RWPE2 (cell line): ENCODE measurements at places on chromosomes 4 and X.

DNA sequence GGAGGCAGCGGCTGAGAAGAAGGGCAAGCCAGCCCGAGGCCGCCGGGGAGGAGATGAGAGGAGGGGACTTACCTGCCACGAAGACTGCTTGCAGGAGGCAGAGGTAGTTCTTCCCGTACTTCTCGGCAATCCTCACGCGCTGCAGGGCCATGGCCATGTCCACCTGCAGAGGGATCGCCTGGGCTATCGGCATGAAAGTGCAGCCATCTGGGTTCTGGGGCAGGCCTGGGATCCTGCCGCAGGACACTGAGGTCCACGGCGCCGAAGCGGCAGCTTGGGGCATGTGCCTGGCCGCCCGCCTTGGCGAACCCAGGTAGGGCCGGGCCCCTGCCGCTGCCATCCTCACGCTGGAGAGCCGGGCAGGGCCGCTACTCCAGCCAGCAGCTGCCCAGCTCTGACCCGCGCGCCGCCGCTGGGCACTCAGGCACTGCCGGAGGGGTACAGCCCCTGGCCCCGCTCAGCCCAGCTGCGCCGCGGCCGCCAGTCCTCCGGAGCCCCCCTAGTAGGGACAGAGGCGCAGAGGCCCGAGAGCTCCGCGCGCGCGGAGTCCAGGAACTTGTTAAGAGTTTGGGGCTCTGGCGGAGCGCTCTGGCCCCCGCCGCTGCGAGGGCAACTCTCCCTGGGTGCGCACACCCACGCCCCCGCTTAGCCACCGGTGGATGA lies 16.0 kb downstream of the MCF2 start:
- DNase-seq = no peak

- DNase-seq = no peak
These were observed 70.3 kb upstream of the NDP start for GRCh38 chrX:44043496-44043895.

DNA sequence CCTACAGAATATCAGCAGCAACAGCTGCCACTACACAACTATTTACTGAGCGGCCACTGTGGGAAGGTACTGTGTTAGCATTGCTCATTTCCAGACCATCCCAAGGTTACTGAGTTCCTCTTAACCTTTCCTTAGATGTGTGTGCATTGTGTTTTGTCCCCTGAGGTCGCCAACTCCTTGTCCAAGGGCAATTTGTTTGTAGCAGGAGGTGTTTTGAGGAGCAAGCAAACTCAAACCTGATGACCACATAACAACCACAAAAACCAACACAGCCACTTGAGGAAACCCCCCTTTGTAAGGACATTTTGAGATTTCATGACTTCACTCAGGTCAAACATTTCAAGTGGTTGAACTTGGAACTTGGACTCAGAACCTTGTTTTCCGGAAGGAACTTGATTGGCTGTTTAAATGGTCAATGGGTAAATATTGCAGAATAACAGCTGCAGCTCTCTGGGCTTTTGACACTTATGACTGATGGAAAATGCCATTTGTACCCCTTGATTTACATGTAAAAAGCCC lies 122.3 kb downstream of the MID1IP1 start:
- DNase-seq = no peak

GRCh38 chr4:65917486-65917885 lies 247.2 kb upstream of the EPHA5 start:
- DNase-seq = no peak

- no peak for DNase-seq
These were observed 116.1 kb upstream of the PLAC1 start for GRCh38 chrX:134774190-134775048.

DNA sequence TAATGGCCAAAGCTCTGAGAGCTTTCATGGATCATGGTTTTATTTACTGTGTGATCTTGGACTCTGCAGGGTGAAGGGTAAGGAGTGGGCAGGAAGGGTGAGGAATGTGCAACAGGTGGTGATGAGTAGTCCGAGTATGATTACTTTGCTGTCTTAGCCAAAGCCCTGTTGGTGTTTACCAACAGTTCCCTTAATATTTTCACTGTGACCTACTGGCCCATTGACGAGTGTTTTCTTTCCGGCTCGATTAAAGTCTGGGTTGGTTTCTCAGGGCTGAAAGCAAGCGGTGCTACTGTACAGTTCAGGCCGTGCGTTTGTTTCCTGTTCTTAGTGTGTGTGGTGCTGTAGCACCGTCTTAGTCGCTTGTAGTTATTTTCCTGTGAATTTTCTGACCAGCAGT lies 2.6 kb downstream of the ARHGAP24 start:
- DNase-seq = no peak

DNA sequence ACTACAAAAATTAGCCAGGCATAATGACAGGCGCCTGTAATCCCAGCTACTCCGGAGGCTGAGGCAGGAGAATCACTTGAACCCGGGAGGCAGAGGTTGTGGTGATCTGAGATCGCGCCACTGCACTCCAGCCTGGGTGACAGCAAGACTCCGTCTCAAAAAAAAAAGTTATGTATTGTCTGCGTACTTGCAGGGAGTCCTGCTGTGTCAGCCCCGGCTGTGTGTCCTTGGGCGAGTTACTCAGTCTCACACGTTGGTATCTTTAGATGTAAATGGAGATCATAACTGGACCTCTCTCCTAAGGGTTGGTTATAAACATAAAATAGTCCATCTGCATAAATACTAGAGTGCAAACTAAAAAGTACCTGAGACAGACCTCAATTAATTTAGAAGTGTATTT lies 22.7 kb upstream of the TBC1D14 start:
- no peak for DNase-seq

- DNase-seq = no peak
These were observed 746.7 kb downstream of the STPG2 start for GRCh38 chr4:97396605-97397004.

GRCh38 chrX:129423191-129423590 lies 100.1 kb downstream of the SMARCA1 start:
- no peak for DNase-seq

- no peak for DNase-seq
These were observed 103.1 kb downstream of the UCHL1 start for GRCh38 chr4:41359836-41360213.

DNA sequence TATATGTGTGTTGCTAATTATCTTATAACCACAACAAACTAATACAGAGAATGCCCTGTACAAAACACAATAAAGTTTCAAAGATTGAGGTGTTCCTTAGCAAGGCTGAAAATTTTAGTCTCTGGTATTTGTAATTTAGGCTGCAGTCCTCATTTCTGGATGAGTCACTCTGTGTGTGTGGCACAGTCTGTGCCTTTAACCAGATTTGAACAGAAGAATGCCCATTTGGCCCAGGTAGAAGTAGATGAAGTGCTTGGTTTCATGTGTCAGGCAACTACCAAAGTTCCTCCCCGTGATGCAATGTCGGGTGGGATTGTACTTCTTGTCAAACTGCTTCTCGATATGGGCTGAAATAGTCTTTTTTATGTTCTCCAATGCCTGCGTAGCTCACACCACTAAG lies 91.6 kb upstream of the H2AZ1 start:
- DNase-seq = no peak

DNA sequence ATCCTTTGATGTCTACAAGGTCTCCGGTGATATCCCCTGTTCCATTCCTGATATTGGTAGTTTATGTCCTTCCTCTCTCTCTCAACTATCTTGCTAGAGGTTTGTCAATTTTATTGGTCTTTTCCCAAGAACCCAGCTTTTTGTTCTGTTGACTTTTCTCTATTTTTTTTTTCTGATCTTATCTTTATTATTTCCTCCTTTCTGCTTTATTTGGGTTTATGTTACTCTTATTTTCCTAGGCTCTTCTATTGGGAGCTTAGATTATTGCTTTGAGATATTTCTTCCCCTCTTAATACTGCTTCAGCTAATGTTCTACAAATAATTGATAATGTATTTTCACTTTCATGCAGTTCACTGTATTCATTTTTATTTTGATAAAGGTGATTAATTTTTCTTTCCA lies 44.2 kb downstream of the EIF2S3 start:
- DNase-seq = no peak

DNA sequence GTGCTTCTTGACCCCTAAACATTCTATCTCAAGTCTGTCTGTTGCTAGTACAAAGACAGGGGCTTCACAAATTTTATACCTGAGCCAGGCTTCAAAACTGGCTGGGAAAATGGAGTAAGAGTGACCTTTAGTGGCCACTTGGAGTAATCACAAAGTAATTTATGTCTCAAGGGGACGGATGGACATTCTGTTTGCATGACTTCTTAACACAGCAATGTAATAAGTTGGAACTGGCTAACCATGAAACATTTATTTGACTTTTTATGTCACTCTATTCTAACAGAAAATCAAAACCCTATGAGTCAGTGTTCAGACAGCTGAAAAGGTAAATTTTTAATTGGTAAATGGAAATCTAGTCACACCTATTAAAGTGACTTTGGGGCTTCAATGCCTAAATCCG lies 600.6 kb downstream of the ANKRD50 start:
- DNase-seq = no peak

GRCh38 chr4:36351082-36351666 lies 69.8 kb downstream of the DTHD1 start:
- no peak for DNase-seq

DNA sequence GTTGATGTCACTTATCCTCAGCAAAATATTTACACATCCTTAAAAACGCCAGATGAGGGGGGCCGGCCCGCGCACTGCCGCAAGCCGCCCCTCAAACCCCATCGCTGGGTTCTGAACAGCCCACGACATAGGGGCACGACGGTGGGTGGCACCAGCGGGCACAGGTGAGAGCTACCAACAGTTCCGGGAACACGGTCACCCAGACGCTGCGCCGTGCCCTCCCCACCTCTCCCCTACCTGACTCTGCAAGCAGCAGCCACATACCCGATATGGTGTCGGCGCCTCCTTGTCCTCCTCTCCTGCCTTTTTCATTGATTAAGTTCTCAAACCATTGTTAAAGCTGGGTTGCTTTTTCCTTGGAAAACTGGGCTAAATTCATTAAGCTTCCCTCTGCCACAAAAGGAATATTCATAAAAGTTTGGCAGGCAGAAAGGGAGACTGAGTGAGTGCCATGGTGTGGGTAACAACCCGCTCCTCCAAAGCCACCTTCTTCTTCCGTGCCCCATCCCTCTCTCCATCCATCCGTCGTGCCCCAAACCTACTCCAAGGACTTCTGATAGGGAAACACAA lies 1.4 kb downstream of the RAI2 start:
- no peak for DNase-seq

DNA sequence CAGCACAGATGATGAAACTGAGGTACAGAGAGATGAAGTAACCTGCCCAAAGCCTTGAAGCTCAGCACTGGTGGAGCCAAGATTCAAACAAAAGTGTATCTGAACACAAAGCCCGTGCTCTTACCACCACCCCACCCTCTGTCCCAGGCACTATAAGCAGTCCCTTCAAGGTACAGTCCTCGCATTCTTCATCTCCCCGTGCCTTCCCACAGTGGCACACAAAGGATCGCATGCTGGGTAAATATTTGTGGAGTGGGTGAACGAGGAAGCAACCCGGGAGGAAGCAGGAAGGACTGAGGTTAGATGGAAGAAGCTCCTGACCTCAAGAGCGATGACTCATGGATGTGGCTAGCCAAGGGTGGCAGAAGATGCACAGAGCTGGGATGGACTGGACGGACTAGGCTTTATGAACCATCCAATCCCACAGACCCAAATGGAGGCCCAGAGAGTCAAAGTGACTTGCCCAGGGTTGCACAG lies 18.4 kb downstream of the IQSEC2 start:
- DNase-seq = no peak

- DNase-seq = no peak
These were observed 27.8 kb downstream of the ATP11C start for GRCh38 chrX:139905051-139905450.

- DNase-seq = no peak
These were observed 46.1 kb downstream of the TMEM150C start for GRCh38 chr4:82515705-82516104.

DNA sequence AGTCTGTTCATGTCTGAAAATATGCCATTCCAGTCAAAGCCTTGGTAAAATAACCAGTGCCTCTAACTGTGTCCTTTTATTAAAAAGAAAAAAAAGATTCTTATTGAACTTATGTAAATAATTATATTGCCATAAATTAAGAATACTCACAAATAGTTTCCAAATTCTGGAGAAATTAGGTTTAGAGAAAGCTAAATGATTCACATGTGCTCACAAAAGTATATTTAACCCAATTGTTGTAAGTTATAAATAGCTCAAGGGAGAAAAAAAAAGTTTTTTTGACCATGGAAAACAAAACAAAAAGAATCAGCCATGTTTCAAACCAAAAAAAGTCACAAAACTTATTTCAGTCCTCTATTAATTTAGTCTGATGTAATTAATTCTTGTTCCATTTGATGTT lies 25.3 kb upstream of the HERC6 start:
- DNase-seq = no peak

GRCh38 chr4:139808808-139809756 lies 143.5 kb downstream of the MGST2 start:
- no peak for DNase-seq

DNA sequence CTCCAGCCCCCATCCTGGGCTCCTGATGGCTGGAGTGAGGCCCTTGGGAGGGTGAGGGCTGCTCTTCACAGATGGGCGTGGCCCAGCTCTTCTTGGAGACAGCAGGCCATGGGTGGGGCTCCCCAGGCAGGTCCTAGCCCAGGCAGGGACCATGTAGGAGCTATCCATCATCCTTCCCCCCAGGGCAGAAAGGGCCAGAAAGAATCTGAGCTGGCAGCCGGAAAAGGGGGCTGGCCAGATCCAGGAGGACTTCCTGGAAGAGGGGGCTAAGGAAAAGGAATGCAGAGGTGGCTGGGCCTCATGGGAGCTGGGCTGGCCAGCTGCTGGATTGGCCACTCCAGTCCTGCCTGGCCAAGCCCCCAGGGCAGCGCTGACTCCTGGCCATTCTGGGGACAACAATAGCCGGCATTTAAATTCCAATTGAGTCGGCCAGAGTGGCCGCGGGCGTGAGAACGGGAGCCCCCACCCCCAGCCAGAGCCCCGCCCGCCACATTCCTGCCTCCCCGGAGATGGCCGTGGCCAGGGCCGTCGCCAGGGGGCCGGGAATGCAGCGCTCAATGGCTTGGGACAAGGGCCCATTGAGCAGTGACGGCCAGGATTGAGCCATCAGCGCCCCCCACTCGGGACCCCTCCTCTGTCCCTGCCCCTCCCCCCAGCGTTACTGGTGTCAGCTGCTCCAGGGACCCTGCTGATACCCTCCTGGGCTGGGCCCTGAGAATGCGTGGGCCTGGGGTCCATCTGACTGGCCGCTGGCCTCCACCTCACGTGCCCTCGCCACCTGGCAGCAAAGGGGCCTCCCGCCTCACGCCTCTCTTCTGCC lies 15.1 kb upstream of the FGFR3 start:
- DNase-seq = peak; percentile 85

- no peak for DNase-seq
These were observed 78.4 kb downstream of the FAM9B start for GRCh38 chrX:8955511-8955910.

GRCh38 chr4:70754990-70755688 lies 33.4 kb downstream of the RUFY3 start:
- no peak for DNase-seq
